ENCODE measurements at places on chromosomes 6 and 20.
A peak's percentile ranks its signal among the peaks of the same experiment; 100 is the strongest.

DNA sequence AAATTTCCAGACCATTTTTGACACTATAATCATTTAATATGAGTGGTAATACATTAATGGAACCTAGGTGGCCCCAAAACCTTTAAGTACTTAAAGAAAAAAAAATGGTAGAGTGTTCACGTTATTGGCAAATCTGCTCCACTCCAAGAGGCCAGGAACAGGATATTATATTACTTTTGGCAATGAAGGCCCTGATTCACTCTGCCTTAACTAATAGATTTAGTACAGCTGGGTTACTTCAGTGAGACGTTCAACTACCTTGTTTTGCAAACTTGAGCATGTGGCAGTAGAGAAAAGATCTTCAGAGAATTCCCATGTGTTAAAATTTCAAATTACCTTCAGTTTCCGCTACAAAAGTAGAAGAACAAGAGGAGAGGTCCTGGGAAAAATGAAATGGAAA is 12.8 kb downstream of the ADNP start:
- no peak for DNase-seq

GRCh38 chr6:106981926-106982325 is 7.4 kb upstream of the CD24 start:
- DNase-seq = no peak

DNA sequence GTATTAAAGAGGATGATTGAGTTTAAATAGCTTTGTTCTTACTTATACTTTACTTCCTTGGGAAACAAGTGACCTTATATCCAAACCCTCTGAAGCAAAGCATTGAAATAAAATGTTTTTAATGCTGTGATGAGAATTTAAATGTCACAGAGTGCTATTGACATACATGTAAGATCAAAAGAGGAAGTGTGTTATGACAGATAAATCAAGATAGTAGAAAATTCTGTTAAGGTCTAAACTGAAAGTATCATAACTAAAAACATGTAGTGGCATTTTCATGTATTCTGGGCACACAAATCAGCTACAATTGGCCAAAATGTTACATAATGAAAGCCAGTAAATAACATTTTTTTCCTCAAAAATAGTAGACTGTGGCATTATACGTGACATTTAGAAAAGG is 318.0 kb downstream of the GRIK2 start:
- no peak for DNase-seq

DNA sequence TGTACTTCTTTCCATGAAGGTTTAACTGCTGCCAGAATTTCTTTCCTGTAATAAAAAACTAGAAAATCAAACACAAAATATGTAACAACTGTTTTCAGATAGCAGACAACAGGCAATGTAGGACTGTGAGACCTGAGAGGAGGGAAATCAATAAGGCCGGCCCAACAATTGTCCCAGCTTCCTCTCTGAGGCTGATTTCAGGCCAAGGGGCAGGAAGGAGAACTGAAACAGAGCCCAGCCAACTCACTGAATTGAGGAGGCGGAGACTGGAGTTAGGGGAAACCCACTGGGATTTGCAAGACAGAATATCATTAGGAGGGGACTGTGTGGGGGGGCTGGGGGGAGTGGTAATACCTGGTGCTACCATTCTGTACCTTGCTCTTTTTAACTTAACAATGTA is 42.2 kb downstream of the FLRT3 start:
- DNase-seq = no peak

GRCh38 chr6:25404693-25405169 is 125.6 kb downstream of the CARMIL1 start:
- DNase-seq = peak; percentile 43

GRCh38 chr20:873875-874607 is 40.5 kb downstream of the FAM110A start:
- DNase-seq = no peak

- no peak for DNase-seq
Observed at GRCh38 chr6:7773322-7773721, 47.4 kb downstream of the BMP6 start.

GRCh38 chr6:9398071-9398766 is 962.9 kb upstream of the SLC35B3 start:
- no peak for DNase-seq

GRCh38 chr20:50339466-50339901 is 148.9 kb downstream of the CEBPB start:
- DNase-seq = no peak

GRCh38 chr6:11604836-11605506 is 67.4 kb downstream of the TMEM170B start:
- DNase-seq = no peak

- no peak for DNase-seq
Observed at GRCh38 chr6:39558591-39559190, 166.5 kb downstream of the KIF6 start.

- DNase-seq = peak; percentile 13
Observed at GRCh38 chr20:49385465-49385864, 97.0 kb downstream of the KCNB1 start.

DNA sequence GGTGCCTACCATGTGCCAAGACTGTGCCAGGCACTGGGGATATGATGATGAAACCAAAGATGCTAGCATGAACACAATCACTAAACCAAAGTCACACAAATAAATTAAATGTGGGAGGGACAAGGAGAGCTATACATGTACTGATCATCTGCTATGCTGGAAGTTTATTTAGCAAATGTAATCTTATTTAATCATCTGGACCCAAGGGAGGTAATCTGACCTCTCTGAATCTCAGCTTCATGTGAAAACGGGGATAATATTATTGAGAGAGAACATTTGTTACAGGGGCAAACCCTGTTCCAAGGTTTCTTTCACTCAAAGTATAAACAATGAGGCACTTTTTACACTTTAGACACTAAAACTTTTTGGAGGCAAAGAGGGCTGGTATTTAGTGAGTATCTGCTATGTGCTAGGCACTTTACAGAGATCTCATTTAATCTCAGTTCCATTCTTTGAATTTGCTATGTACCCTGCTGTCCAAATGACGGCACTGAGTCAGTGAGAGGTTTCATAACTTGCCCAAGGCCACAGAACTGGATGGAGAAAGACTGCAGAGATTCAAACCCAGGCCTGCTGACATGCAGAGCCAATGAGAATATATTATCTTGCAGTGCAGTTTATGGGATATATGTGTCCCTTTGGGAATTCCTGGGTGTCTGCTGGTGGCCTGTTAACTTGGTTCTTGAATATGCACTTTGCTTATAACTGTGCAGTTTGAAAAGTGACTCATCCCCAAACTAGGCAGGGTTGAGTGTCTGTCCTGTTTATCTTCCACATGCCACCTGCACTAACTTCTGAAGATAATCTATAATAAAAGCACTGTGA is 3.3 kb upstream of the ASXL1 start:
- DNase-seq = no peak

DNA sequence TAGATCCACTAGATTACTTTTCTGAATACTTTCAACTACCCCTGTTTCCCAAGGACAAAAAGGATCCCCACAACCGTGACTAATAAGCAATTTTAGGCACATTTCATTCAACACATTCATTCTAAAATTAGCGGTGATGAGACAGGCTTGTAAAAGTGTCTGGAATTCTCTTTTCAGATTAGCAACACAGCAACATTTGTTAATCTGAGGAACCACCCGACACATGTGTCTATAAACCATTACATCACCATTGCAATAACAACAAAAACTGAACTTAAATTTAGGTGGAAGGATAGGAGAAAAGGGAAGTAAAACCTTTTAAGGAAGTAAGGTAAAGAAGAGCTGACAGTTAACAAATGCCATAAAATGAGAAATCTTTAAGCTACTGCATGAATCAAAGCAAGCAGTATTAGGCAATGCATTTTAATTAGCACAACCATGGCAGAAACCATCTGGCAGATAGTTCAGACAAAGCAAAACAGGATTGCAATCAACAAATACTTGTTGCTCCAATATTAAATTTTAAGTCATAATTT is 49.1 kb downstream of the MAP3K7 start:
- peak; percentile 18 for DNase-seq

DNA sequence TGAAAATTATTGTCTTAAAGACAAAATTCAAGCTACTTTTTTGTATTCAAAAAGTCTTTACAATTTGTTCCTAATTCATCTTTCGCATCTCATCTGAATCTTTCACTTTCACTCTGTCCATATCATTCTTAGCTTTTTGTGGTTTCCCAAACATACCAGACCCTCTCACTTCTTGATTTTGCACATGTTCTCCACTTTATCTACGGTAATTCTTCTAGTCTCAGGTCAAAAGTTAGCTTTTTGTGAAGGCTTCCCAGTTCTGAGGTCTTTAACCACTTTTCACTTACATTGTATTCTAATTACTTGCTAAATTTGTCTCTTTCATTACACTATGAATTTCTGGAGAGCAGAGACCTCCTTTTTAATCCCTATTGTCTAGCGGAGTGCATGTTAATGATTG is 34.6 kb upstream of the EPHA7 start:
- DNase-seq = no peak

DNA sequence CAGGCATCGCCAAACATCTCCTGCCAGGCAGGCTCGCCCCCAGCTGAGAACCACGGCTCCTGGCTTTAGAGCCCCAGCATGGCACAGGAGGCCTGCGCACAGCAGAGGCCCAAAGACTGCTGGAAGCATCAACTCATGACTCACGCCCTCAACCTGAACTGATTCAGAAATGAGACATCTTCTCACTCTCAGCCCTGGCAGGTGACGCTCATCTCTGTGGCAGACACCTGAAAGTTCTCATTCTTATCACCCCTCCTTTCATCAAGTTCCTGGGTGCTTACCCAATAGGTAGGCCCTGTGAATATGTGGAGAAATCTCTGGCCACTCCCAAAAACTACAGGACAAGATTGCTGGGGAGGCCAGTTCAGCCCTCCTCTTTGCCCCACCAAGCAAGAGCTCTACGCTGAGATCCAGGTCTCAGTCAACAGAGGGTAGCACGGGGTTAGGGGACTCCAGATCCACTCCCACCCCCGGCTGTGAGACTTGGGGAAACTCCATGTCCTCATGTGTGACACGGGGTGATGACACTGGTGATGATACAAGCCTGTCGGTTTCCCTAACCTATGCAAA is 11.3 kb downstream of the NFATC2 start:
- DNase-seq = peak; percentile 78

DNA sequence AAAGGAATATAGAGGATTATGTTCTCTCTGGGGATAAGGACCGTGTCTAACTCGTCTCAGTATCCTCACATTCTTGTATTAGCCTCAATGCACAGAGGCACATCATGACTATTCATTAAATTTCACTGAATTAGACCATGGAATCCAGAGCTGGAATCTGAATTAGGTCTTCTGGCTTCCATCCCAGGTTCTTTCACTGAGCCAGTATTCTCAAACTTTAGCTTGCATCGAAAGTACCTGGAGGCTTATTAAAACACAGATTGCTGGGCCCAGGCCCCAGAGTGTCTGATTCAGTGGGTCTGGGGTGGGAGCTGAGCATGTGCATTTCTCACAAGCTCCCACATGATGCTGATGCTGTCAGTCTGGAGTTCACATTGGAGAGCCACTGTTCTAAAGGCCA is 142.0 kb downstream of the UST start:
- DNase-seq = no peak

DNA sequence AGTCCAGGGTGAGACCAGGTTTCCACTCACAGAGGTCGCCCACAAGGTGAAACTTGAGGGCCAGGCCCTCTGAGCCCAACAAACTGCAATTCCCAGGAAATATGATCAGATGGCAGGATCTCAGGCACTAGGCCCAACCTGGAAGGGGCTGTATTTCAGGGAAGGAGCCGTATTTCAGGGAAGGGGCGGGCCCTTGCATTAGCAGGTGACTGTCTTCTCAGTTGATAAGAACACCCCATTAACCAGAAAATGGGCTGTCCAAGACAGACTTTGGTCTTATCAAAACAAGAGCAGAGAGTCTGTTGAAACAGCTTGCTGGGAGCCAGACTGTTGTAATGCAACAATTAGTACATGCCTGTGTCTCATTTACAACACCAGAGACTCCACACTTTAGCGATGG is 10.9 kb upstream of the BNIP5 start:
- DNase-seq = no peak

GRCh38 chr6:142318714-142319113 is 16.9 kb downstream of the ADGRG6 start:
- DNase-seq = no peak

All from CD4-positive, alpha-beta T cell treated with Interleukin-17A for 1 hour (primary cell).